ENCODE measurements at places on chromosomes 3 and 15. TPM values are rescaled to one million over a fixed set of nuclear protein-coding genes. Genes with fewer than 3 reads are reported as not detected.

DNA sequence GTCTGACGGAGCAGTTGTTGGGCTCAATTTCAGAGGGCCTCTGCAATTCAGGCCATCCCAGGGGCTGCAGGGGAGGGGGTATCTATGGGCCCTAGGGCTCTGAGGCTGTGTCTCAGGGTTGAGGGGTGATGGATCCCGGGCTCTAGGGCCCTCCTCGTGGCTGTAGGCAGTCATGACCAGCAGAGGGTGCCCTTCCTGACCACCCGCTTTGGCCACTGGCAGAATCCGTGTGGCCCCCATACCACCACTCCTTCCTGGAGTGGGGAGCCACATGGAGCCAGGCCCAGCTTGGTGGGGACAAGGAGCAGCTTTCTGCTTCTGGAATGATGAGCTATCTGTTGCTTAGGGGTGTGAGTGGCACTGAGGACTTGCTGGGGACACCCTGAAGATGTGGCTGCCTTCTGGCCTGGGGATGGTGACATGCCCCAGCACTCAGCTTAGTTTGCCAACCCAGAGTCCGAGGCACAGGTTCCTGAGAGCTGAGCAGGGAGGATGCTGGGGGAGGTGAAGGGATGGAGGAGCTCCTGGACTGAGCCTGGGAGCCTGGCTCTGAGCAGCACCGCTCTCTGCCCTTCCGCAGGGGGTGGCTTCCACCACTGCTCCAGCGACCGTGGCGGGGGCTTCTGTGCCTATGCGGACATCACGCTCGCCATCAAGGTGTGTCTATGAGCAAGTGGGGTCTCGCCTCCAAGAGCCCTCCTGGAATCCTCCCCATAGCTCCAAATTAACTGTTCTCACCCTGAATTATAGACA lies 20.2 kb downstream of the HDAC11 start:
- no peak for DNase-seq

DNA sequence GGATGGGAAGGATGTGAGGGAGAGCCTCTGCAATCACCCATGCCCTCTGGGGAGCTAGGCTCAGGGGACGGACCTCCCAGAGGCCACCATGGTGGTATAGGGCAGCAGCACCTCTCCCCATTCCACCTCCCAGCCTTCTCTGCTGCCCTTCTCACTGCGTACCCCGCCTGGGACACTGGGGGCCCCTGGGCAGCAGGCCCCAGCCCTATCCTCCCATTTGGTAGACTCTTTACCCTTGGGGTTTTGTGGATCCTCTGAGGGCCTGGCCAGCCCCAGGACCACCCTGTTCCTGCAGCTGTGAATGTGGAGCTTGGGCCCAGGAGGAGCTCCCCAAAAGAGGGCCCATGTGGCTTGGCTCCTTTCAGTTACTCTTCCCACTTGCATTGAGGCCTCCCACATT lies 131.9 kb downstream of the DNAJB8 start:
- DNase-seq: no peak

- no peak for DNase-seq
These were observed 29.1 kb upstream of the SUCLG2 start for GRCh38 chr3:67683522-67683921.

DNA sequence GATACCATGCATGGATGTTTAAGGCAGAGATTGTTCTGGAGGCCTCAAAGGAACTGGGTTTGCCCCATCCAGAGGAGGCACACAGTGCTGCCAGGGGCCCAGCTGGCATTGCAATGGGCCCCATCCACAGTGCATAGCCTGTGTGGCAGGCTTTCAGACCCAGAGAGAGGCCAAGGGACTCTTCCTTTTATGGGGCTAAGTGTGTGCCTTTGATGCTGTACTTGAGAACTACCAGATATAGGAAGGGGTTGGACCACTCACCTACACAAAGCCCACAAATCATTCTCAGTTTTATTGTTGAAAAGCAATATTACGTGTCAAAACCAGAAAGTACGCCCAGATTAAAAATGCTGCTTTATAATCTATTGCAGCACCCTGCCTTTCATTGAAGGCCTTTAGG lies 134.9 kb downstream of the EPHB1 start:
- no peak for DNase-seq

GRCh38 chr3:42174679-42175385 lies 83.7 kb downstream of the TRAK1 start:
- DNase-seq: no peak

The CTXN2 gene
- not detected for total RNA-seq

The ITIH4 gene
- 3.7 TPM for total RNA-seq

Data from Caco-2 (cell line).